Right atrium auricular region (tissue), 2 donors: ENCODE measurements at places on chromosomes 1 and 21.

GRCh38 chr21:32185726-32186125 lies 93.1 kb downstream of the MIS18A start:
- DNase-seq: no peak

DNA sequence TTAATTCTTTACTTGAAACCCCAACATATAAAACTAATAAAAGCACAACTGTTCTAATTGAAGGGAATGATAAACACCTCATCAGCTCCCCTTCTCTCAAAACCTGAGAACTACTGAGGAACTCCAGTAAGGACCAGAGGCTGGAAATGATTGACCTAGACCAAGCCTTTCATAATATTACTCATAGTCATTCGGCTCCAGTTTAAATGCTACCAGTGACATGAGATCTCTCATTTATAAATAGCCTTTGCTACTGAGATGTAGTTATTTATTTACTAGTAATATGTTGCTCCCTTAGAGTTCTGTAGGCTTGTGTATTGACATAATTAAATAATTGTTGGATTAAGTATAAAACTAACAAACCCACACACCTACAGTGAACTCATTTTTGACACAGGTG lies 209.8 kb upstream of the PRMT6 start:
- DNase-seq: no peak

DNA sequence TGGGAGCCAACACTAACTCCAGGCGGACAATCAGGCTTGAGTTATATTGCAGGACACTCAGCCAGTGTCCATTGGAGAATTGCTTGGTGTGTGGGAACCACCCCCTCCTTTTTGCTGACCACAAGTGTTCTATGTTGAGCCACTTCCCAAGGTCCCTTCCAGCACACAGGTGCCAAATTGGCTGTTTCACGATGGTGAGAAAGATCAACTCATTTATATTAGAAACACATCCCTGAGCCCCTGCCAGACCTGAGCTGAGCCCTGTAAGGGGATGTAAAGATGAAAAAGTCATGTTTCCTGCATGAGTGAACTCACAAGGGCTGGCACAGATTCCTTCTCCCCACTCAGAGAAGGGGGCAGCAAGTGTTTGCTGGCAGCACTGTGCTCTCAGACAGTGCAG lies 96.5 kb downstream of the KCNN3 start:
- DNase-seq: no peak

DNA sequence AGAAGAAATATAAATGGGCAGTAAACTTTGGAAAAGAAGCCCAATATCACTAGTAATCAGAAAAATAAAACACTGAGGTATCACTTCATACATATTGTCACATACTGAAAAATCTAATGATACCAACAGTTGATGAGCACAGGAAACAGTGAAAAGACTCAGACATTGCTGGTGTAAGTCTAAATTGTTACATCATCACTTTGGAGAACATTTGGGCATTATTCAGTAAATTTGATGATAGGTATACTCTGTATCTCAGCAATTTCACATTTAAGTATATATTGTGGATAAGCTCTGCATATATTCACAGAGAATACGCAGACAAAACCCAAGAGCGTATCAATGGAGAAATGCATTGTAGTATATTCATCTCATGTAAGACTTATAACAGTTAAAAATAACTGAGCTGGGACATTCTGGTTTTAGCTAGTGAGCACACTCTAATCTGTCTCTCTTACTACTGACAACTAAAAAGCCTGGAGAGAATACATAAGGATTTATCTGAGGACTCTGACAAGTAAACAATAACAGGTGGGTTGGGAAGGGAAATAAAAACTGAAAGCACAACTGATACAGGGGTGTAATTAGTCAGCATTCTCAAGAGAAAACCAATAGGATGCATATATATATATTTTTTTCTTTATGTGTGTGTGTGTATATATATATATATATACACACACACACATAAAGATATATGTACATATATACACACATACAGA lies 212.7 kb upstream of the JUN start:
- DNase-seq: no peak

DNA sequence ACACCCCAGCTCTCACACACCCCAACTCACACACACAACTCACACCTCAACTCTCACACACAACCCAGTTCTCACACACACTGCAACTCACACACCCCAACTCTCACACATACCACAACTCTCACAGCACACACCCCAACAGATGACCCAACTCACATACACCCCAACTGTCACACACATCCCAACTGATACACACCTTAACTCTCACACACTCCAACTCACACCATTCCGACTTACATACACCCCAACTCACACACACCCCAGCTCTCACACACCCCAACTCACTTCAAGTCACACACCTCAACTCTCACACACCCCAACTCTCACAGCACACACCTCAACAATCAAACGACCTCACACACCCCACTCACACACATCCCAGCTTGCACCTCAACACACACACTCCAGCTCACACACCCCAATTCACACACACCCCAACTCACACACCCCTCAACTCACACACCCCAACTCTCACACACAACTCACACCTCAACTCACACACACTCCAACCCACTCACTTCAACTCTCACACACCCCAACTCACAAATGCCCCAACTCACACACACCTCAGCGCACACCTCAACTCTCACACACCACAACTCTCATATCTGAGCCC lies 66.3 kb downstream of the SETD4 start:
- DNase-seq: no peak

DNA sequence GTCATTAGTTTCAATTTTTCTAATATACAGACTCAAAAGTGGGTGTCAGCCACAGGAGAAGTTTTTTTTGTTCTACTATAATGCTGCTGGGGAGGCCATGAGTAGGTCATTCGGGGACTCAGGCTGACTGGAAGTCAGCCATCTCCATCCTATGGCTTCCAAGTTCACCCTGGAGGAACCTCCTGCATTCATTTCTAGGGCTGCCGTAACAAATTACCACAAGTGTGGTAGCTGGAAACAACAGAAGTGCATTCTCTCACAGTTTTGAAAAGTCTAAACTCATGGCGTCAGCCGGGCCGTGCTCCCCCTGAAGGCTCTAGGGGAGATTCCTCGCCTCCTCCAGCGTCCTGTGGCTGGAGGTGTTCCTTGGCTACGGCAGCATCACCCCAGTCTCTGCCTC lies 17.7 kb downstream of the AGT start:
- DNase-seq: no peak

GRCh38 chr1:11888206-11888876 lies 29.6 kb upstream of the NPPB start:
- no peak for DNase-seq

GRCh38 chr1:3907031-3907534 lies 7.0 kb upstream of the C1orf174 start:
- no peak for DNase-seq

GRCh38 chr21:43692949-43693348 lies 26.0 kb upstream of the PDXK start:
- DNase-seq: no peak

- peak; percentile 88 for DNase-seq
Observed at GRCh38 chr1:33180226-33180910, 1.5 kb downstream of the TRIM62 start.

GRCh38 chr1:31503570-31503969 lies 72.7 kb upstream of the TINAGL1 start:
- no peak for DNase-seq

GRCh38 chr21:32413015-32413504 lies 554 bp downstream of the EVA1C start:
- DNase-seq: peak; percentile 79

GRCh38 chr1:22955146-22955545 lies 17.5 kb downstream of the LACTBL1 start:
- no peak for DNase-seq

- no peak for DNase-seq
Observed at GRCh38 chr1:19000065-19000464, 43.6 kb upstream of the IFFO2 start.

- no peak for DNase-seq
Observed at GRCh38 chr1:28855469-28855951, 43.5 kb downstream of the OPRD1 start.

- DNase-seq: no peak
Observed at GRCh38 chr1:3742439-3743298, 9.6 kb upstream of the CCDC27 start.

- no peak for DNase-seq
Observed at GRCh38 chr1:232923739-232924386, 26.5 kb upstream of the NTPCR start.

DNA sequence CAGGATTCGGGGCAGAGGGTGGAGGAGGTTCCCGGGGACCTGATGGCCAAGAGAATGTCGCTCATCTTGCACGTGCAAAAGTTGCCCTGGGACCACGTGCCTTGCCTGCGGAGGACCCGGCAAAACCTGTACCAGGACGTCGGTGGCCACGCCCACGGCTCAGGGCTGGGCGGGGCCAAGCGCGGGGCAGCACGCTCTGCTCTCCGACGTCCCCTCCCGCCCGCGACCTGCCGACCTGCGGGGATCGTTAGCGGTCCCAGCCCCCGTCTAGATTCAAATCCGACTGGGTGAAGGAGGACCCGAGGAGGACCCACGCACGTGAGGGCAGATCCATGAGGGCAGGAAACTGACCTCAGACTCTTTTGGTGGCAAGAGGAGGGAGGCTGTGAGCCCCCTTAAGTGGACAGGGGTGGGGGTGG lies at the start of gene C1orf167:
C1orf167 (plus strand) TSS at position 206 of the 419 bp plus-strand sequence. CDS start 2,208 bp downstream, outside the sequence.
- DNase-seq: no peak

DNA sequence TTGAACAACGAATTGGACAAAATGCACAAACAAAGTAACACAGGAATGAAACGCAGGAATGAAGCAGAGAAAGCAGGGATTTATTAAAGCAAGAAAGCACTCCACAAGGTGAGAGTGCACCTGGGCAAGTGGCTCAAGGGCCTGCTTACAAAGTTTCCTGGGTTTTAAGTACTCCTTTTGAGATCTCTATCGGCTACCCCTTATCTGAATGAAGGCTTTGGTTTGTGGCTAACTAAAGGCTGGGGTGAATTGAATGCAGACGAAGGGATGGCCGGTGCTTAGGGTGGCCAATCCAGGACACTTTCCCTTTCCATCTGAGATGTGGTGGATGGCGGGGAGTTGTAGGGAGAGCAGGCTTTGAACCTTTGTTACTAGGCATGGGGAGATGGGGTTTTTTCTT lies 151.4 kb upstream of the KIAA0040 start:
- DNase-seq: no peak

DNA sequence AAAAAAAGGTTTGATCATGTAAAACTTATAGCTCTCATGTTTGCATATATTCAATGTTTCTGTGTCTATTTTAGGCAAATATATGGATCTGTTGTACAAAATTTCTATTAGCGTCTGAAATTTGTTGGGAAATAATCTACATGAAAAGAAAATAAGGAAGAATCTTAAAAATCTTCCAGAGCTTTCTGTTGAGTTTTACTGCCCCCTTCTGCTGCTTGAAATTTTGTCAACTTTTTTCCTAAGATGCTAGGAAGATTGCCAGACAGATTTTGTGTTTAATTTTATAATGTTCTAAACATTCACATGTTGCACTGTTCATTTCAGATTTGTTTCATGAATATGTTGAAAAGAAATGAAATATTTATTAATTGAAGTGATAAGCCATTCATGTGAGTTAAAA lies 2.5 kb upstream of the PTGS2 start:
- no peak for DNase-seq

DNA sequence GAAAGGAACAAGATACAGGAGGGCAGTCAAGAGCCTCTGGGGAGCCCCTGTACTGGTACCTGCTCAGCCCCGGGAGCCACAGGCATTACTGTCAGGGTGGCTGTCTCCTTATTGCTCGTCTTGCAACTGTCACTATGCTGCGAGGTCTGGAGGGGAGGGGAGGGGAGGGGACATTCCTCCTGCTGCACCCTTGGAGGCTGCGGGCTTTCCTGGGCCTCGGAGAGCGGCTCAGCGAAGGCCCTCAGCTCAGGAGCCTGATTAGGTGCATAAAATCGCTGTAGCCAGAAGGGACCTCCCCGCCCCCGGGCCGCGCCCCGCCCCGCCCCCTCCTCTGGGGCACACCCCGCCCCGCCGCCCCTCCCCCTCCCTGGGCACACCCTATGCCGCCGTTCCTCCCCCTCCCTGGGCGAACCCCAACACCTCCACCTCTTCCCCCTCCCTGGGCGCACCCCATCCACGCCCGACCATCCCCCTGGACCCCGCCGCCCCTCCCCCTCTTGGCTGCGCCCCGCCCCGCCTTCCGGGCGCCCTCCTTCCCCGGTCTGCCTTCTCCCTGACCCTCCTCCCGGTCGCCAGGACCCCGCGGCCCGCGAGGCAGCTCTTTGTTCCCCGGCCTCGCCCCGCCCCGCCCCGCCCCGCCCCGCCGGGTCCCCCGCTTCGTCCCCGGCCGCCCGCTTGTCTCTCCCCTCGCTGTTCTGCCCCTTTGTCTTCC lies 35.5 kb downstream of the CACHD1 start:
- no peak for DNase-seq

GRCh38 chr1:9604836-9605235 lies 16.1 kb downstream of the TMEM201 start:
- DNase-seq: no peak

- DNase-seq: no peak
Observed at GRCh38 chr1:205589618-205590456, 42.0 kb downstream of the ELK4 start.

- DNase-seq: no peak
Observed at GRCh38 chr1:42179275-42179674, 14.7 kb upstream of the GUCA2A start.

DNA sequence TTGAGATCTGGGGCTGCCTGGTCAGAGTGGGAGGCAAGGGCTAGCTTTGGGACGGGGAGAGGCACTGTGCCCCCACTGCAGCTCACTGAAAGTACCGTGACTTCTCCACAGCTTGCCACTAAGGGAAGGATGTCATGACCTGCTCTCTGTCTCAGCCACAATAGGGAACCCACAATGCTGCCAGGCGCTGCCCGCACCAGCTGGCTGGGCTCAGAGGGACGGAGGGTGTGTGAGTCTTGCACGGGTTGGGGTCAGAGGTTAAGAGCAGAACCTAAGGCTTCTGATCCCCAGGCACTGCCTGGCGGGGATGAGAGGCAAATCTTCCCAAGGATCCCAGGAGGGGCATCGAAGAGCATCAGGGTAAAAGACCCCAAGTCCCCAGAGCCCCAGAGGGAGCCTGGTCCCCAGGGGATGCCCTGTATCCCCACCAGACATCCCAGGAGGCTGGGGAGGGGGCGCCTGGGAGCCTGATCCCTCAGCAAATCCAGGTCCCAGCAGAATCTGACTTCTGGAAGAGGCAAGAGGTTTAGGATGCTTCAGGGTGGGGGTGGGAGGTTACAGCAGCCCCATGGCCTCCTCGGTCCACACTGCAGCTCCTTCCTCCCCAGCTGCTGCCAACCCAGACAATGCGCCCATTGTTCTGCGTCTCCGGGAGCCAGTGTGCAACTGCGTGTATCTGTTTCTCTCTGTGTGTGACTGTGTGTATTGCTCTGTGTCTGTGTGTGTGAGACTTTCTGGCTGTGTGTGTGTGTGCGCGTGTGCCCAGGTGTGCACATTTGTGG lies 2.0 kb upstream of the MARCKSL1 start:
- DNase-seq: no peak

- no peak for DNase-seq
Observed at GRCh38 chr1:84060781-84061180, 61.8 kb upstream of the TTLL7 start.
